Keratinocyte (primary cell): ENCODE measurements at places on chromosomes 12 and 14. TPM values are rescaled to one million over a fixed set of nuclear protein-coding genes. Genes with fewer than 3 reads are reported as not detected.
A peak's percentile ranks its signal among the peaks of the same experiment; 100 is the strongest.

DNA sequence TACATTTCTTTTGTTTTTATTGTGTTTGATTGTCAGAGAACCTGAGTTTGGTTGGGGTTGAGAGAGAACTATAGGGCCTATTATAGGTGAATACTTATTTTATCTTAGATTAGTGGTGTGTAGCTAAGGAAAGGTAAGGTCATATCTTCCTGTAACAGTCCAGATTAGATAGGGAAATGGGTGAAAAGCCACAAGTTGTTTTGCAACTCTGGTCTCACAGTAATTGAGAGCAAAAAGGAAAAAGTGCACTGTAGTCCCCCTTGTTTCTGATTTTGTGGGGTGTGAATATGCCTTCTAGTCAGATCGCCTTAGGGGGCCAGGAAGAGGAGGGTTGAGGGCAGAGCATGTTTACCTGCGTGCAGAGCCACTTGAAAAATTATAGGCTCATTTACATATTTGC is 8.9 kb downstream of the MSRB3 start:
- no peak overlapping the region for H3K27ac ChIP-seq
- H3K4me3 ChIP-seq, result no peak overlapping the region
- peaks cover 13% of the 10 kb centered on the region for H3K27me3 ChIP-seq
- H3K36me3 ChIP-seq, result no peaks in the 10 kb centered on the region

GRCh38 chr14:91946622-91947474 is 646 bp downstream of the FBLN5 start:
- peaks cover 7% of the 10 kb centered on the region for H3K4me1 ChIP-seq
- no peak for DNase-seq
- no peaks in the 10 kb centered on the region for H3K36me3 ChIP-seq
- H3K27me3 ChIP-seq, result peaks cover 28% of the 10 kb centered on the region
- H3K27ac ChIP-seq, result no peak overlapping the region

DNA sequence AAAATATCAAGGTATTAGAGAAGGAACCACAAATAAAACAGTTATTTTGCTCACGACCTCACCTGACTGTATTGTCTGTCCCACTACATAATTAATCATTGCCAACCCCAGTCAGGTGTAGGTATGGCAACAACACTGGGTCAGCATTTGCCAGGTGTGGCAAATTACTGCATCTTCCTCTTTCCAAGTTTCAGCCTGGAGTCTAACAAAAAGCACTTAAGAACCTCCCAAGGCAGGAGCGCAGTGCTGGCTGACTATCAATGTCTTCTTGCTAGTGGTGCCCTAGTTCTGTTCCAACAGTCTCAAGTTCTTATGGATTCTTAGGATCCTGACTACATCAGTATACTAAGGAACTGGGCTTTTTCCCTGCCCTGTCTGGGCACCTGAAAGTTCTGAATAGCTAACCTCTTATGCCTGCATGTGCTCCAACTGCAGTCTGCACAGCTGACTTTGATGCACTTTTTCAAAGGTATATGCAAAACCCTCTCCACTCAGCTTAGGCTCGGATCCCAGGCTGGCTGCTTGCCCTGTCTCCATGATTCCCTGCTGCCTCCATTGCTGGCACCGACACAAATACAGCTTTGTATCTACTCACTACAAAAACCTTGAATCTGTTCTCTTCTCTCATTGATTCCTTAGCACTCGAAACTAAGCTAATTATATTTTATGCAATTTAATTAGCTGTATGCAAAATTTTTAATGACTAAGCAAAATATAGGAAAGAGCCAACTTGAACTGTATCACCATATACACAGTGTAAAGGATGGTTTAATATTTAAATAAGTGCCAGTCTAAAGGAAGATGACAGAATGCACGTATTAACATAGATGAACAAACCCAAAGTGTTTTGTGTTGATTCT is 113.3 kb downstream of the PRKD1 start:
- no peak for DNase-seq
- no peaks in the 10 kb centered on the region for H3K27me3 ChIP-seq
- no peak overlapping the region for H3K4me3 ChIP-seq

DNA sequence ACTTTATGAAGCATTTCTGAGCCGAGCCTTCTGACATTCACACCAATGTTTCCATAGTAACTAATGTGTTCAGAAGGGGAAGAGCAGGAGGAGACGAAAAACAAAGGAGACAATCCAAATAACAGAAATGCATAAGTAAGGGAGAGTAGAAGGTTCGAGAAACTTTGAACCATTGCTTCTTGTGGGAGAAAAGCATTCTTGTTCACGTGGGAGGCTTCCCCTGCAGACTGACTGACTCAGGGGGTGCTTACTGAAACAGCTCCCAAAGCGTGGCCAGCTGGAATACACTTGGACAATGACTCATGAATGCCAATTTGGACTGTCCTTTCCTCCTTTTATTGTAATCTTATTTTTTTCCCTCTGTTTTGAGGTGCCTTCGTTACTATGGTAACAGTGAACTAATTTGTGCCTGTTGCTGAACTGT is 73.9 kb downstream of the NEDD1 start:
- peaks cover 5% of the 10 kb centered on the region for H3K27me3 ChIP-seq
- DNase-seq, result no peak
- peaks cover 3% of the 10 kb centered on the region for H3K4me1 ChIP-seq
- no peaks in the 10 kb centered on the region for H3K36me3 ChIP-seq
- no peak overlapping the region for H3K4me3 ChIP-seq

- peaks cover 6% of the 10 kb centered on the region for H3K4me1 ChIP-seq
- no peak overlapping the region for H3K27ac ChIP-seq
- H3K27me3 ChIP-seq, result no peaks in the 10 kb centered on the region
- H3K36me3 ChIP-seq, result peaks cover 16% of the 10 kb centered on the region
- no peak overlapping the region for H3K4me3 ChIP-seq
Observed at GRCh38 chr14:99413172-99413571, 67.5 kb downstream of the SETD3 start.

- H3K4me3 ChIP-seq, result peak overlapping the region; percentile 69
- H3K4me1 ChIP-seq, result peaks cover 34% of the 10 kb centered on the region
- H3K36me3 ChIP-seq, result peaks cover 9% of the 10 kb centered on the region
- no peak for DNase-seq
- no peak overlapping the region for H3K27ac ChIP-seq
Observed at GRCh38 chr12:52903285-52903854, 1.5 kb downstream of the KRT8 start.

DNA sequence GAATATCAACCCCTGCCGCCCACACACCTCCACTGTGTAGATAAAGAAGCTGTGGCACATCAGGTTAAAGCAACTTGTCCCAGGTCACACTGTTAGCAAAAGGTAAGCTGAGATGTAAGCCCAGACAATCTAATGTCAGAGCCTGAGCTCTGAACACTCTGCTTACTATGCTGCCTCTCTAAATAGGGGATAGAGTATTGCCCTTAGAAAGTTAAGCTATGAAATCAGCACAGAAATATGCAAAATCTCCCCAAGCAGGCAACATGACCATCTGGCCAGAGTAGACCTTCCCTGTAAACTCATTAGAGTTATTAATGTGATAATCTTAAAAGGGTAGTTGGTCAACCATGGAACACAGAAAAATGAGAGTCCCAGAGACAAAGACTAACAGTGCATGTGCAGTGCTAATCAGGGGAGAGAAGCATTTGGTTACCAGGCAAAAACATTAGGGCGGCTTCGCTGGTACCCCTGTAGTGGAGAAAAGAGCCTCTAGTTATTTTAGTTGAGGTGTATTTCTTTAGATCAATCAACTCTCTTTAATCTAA is 171.0 kb downstream of the BTG1 start:
- no peak for DNase-seq
- no peaks in the 10 kb centered on the region for H3K4me1 ChIP-seq
- H3K27ac ChIP-seq, result no peak overlapping the region
- H3K36me3 ChIP-seq, result no peaks in the 10 kb centered on the region

GRCh38 chr12:77153706-77154105 is 88.3 kb upstream of the E2F7 start:
- no peak for DNase-seq
- H3K27ac ChIP-seq, result no peak overlapping the region
- no peaks in the 10 kb centered on the region for H3K36me3 ChIP-seq
- H3K27me3 ChIP-seq, result no peaks in the 10 kb centered on the region

GRCh38 chr14:90487031-90487430 is 90.2 kb downstream of the CALM1 start:
- DNase-seq, result no peak
- peaks cover 2% of the 10 kb centered on the region for H3K27me3 ChIP-seq
- no peak overlapping the region for H3K27ac ChIP-seq
- H3K4me1 ChIP-seq, result no peaks in the 10 kb centered on the region
- H3K4me3 ChIP-seq, result no peak overlapping the region

DNA sequence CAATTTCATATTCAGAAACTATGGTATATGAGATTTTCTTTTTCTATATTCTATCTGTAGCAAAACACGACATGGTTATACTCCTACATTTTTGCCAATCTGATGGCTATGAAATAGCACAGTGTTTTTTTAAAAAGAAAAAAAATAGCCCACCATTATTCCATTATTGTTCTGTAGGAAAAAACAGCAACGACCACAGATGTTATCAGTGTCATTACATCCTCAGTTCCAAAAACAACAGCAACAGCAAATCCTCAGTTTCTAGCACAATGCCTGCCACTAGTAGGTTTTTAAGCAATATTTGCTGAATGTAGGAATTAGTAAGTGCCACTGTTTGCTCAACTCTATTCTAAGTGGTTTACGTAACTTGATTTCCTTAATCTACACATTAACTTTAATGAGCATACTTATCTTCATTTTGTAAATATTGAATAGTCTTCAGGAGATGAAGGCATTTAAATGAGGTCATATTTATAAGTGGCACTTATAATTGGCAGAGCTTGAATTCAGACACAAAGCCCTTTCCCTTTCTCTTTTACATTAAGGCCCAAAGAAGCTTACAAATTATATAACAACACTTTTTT is 8.3 kb downstream of the RNASE6 start:
- no peaks in the 10 kb centered on the region for H3K4me1 ChIP-seq
- H3K27ac ChIP-seq, result no peak overlapping the region
- H3K4me3 ChIP-seq, result no peak overlapping the region
- no peaks in the 10 kb centered on the region for H3K27me3 ChIP-seq

GRCh38 chr14:24612196-24612595 is 2.7 kb upstream of the GZMH start:
- no peaks in the 10 kb centered on the region for H3K36me3 ChIP-seq
- no peak overlapping the region for H3K4me3 ChIP-seq
- no peak overlapping the region for H3K27ac ChIP-seq
- H3K27me3 ChIP-seq, result no peaks in the 10 kb centered on the region
- peak; percentile 17 for DNase-seq

DNA sequence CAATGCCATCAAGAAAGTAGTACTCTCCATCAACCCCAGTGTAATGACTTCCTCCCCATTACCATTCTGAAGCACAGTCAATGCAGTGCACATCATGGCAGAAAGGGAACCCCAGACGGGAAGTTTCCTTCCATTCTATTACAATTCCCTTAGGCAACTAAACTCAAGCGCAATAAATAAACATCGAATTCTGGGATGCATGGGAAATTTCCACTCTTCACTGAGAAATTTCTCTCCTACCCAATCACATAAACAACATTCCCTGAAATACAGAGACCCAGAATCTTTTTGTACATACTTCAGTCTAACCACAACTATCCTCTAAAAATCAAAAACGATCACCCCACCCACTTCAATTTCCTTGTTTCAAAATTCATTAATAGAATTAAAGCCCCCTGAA is 20.0 kb downstream of the SARNP start:
- H3K27ac ChIP-seq, result no peak overlapping the region
- no peaks in the 10 kb centered on the region for H3K4me1 ChIP-seq
- H3K36me3 ChIP-seq, result peaks cover 24% of the 10 kb centered on the region
- H3K4me3 ChIP-seq, result no peak overlapping the region
- H3K27me3 ChIP-seq, result no peaks in the 10 kb centered on the region
- DNase-seq, result no peak

RNFT2 gene
- polyA plus RNA-seq, result 0.61 to 0.96 TPM (median 0.95 TPM) in 3 replicates

C12orf50 gene
- not detected in 3 replicates for polyA plus RNA-seq

GUCY2C gene
- polyA plus RNA-seq, result 0.03 to 0.06 TPM (median 0.03 TPM) in 3 replicates

TMEM30B gene
- polyA plus RNA-seq, result 5.6 to 8.7 TPM (median 8.1 TPM) in 3 replicates

ADSS1 gene
- 1.7 to 4.9 TPM (median 1.8 TPM) in 3 replicates for polyA plus RNA-seq

PCED1B gene
- 3.1 to 3.7 TPM (median 3.2 TPM) in 3 replicates for polyA plus RNA-seq

ZFHX2 gene
- 0.08 to 0.22 TPM (median 0.18 TPM) in 3 replicates for polyA plus RNA-seq
